ENCODE measurements at places on chromosomes 7 and 10. TPM values are rescaled to one million over a fixed set of nuclear protein-coding genes. Genes with fewer than 3 reads are reported as not detected.

TRIM50 gene
- 0.47 TPM for total RNA-seq

CPA1 gene
- total RNA-seq, result not detected

GATA3 gene
- 0.12 TPM for total RNA-seq

SMO gene
- total RNA-seq, result 7.9 TPM

SFTPA1 gene
- total RNA-seq, result not detected

GJD4 gene
- total RNA-seq, result not detected

VAX1 gene
- total RNA-seq, result 0.25 TPM

CPXM2 gene
- total RNA-seq, result not detected

ACHE gene
- 0.27 TPM for total RNA-seq

ADAMTS14 gene
- not detected for total RNA-seq

C7orf57 gene
- 0.12 TPM for total RNA-seq

DNA sequence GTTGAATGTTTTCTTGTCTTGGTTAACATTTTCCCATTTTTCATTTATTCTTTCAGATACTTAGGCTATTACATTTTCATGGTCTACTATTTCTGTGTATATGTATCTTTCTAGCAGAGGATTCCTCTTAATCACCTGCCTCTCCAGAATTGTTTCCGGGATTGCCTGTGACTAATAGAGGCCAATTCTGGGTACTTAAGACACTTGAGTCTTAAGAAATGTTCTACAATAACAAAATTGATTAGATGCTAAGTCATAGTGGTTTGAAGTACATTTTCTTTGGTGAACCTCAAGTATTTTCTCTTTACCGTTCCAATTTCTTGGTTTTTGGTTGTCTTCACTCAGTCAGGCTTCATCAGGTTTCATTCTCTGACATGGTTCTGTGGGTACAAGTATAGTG lies 26.4 kb downstream of the BBS9 start:
- no peak for DNase-seq

DNA sequence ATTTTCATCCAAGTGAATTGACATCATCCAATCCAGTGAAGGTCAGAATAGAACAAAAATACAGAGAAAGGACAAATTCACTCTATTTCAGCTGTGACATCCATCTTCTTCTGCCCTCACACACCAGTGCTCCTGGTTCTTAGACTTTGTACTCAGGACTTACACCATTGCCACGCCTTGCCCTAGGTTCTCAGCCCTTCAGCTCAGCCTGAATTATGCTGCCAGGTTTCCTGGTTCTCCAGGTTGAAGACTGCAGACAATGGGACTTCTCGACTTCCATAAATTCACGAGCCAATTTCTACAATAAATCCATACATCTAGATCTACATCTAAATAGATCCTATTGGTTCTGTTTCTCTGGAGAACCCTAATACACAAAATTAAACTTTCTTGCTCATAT lies 181.2 kb upstream of the KCND2 start:
- DNase-seq, result no peak

DNA sequence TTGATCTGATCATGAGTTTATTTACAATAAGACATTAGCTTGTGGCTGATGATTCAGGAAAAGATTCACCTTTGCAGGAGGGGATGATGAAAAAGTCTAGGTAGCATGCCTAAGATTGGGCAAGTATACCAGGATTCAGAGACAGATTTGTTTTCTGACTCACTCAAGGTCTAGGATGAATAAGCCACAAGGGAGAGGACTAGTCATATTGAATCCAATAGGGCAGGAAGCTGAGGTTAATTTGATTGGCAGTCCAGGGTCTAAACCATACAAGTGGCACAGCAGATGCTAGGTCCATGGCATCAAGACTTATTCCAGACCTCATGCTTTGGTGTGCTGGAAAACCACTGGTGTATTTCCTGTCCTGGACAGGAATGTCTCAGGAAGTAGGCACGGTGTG lies 1133.4 kb downstream of the XPNPEP1 start:
- no peak for DNase-seq

DNA sequence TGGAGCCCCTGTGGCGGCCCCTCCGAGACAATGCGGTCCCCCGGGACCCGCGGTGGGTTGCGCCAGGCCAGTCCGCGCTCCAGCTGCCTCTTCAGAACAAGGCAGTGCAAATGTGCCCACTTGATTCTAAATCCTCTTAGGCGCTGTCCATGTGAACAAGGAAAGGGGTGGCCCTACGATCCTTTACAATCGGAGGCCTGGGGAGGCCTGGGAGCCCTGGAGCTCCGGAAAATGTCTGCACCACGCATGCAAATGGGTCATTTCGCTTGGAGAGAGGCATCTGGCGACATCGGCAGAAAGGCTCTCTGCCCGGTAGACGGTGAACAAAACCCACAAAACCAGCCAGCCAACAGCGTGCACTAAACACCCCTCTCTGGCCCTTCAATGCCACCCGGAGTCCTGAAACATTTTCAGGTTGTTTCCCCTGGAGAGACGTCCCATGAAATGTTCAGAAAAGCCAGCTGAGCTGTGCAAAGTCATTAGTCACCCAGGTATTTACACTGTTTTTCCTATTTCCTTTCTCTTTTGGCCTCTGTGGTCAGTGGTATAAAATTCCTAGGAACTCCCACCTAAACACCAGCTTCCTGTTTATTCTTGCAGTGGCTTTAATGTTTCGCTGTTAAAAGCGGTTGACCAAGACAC lies 102.8 kb upstream of the ZNF438 start:
- no peak for DNase-seq

DNA sequence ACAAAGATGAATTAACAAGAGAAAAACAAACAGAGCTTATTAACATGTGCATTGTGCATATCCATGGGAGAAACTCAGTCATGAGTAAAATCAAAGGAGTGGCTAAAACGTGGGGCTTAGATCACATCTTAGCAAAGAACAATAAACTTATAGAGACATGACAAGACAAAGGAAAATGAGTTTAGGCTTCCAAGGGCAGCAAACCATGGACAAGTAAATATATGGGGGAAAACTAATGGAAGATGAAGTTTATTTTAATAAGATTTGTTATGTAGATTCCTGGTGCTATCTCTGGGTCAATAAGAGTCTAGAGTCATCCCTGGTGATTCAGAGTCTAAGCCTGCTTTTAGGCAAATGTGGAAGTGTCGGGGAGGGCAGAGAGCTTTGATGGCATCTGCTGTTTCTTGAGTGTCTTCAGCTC lies 87.2 kb upstream of the PLPP4 start:
- DNase-seq, result no peak

DNA sequence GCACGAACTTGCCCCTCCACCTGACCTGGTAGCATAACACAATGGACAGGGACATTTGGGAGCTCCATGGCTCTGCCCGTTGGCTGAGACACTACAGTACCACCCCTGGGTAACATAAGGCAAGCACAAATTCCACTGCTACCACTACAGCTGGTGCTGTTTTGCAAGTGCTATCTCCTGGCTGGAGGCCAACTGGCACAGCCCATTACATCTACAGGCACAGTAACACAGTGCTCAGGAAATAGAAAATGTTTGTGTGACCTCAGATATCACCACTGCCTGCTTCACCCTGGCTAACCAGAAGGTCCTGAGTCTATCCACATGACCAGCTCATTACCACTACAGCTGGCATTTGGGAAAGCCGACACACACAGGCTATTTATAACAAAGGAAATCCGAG lies 631.1 kb upstream of the MBL2 start:
- DNase-seq, result no peak

DNA sequence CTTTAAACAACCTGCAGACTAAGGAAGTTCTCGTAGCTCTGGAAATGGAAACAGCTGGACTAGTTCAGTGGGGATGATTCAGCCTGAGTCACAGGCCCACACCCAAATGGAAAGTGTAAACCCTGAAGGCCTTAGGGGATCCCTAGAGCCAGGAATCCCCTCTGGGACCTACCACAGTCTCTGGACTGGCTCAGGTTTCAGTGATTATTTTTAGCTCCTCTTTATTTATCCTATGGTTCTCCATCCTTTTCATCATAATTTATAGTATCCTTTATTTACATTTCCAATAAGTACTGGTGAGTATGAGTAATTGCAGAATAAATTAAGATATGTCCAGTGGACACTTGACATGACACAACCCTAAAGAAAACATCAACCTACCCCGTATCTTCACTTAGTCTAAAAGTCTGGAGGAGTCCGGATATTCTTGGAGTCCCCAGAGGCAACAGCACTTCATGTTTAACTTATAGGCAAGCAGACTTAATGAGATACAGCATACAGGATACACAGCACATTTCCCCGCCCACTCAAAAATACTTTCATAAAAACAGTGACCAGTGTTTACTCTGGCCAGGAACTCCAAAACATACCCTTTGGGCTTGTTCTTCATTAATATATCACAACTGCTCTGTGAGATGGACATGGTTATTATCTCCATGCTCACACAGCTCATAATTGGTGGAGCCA lies 28.4 kb upstream of the SEMA3E start:
- DNase-seq, result peak; percentile 82

DNA sequence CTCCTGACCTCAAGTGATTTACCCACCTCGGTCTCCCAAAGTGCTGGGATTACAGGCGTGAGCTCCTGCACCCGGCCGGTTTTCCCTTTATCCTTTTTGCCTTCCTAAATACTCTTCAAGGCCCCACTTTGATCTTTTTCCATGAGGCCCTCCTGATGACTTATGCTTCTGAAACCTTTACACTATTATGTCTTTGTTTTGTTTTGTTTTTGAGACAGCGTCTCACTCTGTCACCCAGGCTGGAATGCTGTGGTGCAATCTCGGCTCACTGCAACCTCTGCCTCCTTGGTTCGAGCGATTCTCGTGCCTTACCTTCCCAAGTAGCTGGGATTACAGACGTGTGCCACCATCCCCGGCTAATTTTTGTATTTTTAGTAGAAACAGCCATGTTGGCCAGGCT lies 3.8 kb downstream of the STMP1 start:
- DNase-seq, result no peak

GRCh38 chr10:116477986-116478664 lies 50.5 kb downstream of the PNLIPRP3 start:
- no peak for DNase-seq

GRCh38 chr10:26837139-26837538 lies 23.6 kb downstream of the ABI1 start:
- DNase-seq, result no peak

- no peak for DNase-seq
Measured at GRCh38 chr7:50824882-50825281, 42.2 kb upstream of the GRB10 start.

GRCh38 chr10:47402641-47403301 lies 18.7 kb upstream of the ZNF488 start:
- DNase-seq, result no peak

DNA sequence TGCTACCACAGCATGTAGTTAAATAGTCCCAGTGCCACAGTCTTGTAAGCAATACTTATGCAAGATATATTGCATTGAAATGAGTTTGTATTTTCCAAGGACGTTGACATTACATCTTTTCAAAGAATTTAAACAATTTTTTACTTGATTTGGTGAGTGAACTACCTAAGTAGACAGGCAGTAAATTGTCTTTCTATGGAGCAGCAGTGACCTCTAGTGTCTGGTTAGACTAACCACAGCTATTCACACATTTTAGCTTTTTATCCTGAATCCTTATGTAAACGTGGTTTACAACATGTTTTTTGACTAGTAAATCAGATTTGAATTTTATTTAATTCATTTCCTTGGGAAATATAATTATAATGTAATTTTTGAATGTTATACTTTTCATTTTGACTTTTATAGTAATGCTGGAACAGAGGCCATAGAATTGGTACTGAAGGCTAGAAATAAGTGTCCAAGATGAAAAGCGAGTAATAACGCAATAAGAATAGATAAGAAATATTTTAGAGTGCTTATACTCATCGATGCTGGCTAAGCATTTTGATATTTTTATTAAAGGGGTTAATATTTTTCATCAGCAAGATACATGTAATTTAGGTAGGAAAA lies 5.6 kb downstream of the LRRTM3 start:
- peak; percentile 66 for DNase-seq

DNA sequence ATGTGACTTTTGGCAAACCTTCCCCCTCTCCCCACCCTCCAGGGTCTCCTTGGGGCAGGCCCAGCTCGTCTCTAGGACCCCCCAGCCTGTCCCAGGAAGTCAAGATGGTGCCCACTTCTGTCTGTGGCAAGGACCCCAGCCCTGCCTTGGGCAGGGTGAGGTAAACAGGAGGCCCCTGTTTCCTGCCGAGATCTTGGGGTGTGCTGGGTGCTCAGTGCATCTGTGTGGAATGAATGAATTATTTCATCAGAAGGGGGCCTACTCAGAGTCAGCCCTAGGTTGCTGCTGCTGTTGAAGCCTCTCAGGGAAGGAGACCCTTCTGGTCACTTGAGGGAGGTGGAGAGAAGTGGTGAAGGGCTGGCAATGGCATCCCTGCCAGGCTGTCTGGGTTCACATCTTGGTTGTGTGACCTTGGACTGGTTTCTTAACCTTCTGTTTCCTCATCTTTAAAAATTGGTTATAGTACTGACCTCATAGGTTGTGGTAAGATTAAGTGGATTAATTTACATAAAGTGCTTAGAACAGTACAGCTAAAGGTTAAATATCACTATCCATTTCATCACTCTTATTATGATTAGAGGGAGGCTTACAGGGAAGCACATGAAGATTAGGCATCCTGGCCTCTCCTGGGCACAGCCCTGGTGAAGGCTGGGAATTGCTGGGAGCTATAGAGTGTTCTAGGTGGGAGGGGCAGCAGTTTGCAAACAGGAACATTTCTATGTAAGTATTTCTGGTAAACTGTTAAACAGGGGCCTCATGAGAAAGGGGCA lies 67.7 kb downstream of the ZMIZ1 start:
- DNase-seq, result no peak

DNA sequence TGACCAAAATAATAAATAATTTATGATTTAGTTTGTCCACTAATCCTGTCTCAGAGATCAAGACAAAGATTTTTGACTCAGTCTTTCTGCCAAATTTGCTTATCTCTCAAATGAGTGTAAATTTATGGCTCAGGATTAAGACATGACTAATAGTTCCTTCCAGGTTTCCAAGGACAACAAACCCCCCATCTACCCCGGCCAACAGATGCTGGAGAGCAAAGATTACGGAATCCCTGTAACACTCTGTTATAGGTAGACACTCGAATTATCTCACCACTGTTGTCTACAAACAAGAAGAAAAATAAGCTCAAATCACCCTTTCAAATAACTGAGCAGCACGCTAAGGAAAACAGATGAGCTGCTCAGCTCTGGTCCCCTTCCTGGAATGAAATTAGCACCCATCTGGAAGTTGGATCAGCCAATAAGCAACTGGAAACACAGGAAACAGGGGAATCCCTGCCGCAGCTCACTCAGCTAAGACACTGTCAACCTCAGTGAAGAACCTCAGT lies 56.8 kb upstream of the SVIL start:
- no peak for DNase-seq

- DNase-seq, result no peak
Measured at GRCh38 chr7:131010029-131010716, 276.2 kb upstream of the KLF14 start.
